Left cardiac atrium (tissue), 4 donors: ENCODE measurements at places on chromosomes 7 and 10.

DNA sequence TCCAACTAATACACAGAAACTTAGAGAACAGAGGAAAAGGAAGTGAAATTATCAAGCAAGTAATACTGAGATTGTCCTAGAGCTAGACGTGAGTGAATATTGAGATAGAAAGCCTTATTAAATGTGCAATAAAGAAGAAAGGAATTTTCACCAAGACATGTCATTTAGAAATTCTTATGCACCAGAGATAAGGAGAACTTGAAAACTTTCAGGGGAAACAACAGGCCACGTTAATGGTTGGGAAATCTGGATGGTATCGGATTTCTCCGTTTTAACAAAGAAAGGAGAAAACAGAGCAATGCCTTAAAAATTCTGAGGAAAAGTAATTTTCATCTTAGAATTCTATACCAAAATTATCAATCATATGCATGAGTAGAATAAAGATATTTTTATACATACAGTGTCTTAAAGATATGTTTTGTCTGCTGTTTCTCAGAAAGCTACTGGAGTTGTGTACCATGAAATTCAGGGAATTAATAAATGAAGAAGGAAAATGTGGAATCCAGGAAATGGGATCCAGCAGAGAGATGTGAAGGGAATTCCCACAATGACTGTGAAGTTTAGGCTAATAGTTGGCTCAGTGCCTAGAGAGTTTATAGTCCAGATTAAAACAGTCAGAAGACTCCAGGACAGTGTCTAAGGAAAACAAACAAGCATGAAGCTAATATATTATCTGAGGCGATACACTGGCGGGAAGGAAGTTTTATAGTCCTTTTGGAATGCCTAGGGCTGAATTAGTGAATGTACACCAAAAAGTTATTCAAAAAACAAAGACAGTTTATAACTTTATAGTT lies 159.5 kb downstream of the PPP1R9A start:
- no peak for DNase-seq

- DNase-seq = no peak
Measured at GRCh38 chr7:115516341-115516740, 514.2 kb downstream of the TFEC start.

GRCh38 chr7:101856473-101857357 lies 39.3 kb downstream of the CUX1 start:
- peak; percentile 90 for DNase-seq

DNA sequence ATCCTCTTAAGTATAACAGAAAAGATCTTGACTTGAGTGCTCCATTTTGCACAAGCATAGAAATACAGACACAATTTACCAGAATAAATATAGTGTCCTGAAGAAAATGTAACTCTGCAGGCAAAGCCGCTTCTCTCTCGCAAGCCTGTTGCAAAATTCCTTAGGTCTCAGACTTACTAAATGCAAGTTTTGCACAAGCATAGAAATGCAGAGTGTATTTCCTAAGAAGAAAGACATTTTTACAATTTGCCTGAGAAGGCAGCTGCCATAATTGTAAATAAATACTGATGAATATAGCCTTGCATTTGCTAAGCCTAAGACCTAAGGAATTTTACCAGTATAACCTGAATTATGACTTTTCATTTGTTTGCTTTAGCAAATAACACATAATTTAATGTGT lies 67.1 kb downstream of the AGMO start:
- no peak for DNase-seq

DNA sequence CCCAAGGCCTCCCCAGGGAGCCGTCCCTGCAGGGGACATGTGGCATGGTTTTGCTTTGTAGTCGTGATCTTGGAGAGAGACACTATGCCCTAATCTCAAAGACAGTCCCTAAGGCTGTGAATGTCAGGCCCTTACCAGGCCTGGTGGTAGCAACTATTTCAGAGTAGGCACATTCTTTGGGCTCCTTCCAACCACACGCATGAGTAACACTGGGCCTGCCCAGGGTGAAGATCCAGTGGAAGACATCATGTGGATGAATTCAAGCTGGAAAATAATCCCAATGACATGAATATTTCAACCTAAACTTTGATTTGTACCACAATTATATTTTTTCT lies 39.5 kb upstream of the INSIG1 start:
- peak; percentile 55 for DNase-seq

DNA sequence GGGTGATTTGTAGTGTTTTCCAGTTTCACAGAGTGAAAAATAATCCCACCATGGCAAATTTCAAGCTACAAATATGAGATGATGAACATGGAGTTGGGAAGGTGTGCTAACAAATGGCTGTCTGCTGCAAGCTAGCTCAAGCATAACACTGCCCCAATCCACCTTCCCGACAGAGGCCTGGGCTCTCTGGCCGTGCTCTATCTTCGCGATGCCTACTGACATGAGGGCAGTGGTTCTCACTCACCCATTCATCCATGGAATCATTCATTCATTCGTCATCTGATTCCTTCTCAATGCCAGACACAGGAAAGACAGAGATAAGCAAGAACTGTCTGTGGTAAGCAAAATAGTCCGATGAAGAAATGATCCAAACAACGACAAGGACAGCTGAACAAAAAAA lies 65.4 kb downstream of the ZNF467 start:
- no peak for DNase-seq

GRCh38 chr10:96502561-96503282 lies 11.0 kb downstream of the TLL2 start:
- no peak for DNase-seq

DNA sequence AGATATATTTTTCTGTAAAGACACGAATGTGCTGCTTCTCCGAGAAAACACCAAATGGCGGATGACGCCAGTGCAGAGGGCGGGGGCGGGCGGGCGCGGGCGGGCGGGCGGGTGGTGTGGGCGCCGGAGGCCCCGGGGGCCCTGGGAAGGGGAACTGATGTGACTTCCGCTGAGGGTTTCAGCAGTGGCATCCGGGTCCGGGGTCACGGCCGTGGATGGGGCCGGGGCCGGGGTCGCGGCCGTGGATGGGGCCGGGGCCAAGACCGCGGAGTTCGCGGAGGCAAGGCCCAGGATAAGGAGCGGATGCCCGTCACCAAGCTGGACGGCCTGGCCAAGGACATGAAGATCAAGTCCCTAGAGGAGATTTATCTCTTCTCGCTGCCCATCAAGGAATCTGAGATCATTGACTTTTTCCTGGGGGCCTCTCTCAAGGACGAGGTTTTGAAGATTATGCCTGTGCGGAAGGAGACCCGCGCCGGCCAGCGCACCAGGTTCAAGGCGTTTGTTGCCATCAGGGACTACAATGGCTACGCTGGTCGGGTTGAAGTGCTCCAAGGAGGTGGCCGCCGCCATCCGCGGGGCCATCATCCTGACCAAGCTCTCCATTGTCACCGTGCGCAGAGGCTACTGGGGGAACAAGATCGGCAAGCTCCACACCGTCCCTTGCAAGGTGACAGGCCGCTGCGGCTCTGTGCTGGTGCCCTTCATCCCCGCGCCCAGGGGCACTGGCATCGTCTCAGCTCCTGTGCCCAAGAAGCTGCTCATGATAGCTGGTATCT lies 20.3 kb upstream of the IGF2BP3 start:
- peak; percentile 62 for DNase-seq

DNA sequence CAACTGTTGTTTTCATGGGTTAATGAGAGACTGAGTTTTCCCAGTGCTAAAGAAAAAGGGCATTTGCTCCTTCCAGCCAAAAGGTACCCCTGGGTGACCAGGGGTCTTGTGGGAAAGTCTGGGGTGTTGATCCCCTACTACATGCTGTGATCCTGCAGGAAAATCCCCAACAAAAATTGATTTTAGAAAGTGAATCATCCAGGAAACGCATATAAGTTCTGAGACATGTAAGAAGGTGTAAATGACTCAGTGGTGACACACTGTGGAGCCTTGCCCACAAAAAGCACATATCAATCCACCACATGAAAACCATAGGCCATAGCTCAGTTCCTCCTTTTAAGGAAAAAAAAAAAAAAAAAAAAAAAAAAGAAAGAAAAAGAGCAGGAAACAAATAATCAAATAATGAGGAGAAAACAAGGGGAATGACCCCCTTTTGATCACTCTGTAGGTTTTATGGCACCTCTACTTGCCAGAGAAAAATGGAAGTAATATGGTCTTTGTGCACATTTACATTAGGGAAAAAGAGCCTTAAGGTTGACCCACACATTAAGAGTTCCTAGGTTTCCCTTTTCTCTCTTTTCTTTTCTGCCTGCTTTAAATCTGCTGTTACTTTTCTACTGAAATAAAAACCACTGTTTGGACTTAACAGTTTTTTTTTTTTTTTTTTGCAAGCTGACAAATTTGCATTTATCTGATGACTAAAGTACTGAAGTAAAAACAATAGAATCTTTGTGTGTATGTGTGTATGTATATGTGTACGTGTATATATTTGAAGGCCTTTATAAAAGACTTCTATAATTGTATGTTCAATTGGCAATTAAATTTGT lies 386.0 kb downstream of the KIF20B start:
- no peak for DNase-seq

- DNase-seq = no peak
Measured at GRCh38 chr7:157895520-157896375, 558.9 kb downstream of the DNAJB6 start.

DNA sequence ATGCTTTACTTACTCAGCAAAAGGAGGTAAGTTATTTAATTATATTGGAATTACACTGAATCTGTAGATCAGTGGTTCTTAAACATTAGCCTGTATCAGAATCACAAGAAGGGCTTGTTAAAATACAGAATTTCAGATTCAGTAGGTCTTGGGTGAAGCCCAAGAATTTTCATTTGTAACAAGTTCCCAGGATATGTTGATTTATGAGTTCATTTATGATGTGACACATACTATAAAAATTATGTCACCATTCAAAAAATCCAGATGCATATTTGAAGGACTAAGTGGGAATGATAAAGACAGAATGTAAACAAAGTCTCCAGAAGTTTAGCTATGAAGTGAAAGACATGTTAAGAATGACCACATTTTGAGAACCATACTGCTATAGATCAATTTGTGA lies 52.3 kb downstream of the HECTD2 start:
- DNase-seq = no peak

GRCh38 chr10:112851588-112852211 lies 98.3 kb upstream of the TCF7L2 start:
- DNase-seq = no peak

- no peak for DNase-seq
Measured at GRCh38 chr10:61742812-61743211, 80.1 kb downstream of the CABCOCO1 start.

DNA sequence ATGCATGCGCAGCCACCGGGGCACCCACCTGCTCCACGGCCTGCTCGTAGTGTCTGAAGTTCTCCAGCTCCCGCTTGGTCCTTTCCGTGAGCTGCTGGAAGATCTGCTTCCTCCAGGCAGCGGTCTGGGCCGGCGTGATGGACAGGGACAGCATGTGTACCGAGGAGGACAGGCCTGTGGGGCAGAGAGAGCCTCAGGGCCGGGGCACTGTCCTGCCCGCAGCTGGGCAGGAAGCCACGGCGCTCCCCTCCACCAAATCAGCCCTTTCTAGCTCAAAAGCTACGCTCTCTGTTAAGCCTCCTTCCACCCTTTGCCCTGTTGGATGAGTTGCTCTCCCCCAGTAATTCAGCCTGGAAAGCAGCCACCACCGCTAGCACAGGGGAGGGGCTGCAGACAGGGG lies 19.2 kb downstream of the TECPR1 start:
- DNase-seq = no peak

DNA sequence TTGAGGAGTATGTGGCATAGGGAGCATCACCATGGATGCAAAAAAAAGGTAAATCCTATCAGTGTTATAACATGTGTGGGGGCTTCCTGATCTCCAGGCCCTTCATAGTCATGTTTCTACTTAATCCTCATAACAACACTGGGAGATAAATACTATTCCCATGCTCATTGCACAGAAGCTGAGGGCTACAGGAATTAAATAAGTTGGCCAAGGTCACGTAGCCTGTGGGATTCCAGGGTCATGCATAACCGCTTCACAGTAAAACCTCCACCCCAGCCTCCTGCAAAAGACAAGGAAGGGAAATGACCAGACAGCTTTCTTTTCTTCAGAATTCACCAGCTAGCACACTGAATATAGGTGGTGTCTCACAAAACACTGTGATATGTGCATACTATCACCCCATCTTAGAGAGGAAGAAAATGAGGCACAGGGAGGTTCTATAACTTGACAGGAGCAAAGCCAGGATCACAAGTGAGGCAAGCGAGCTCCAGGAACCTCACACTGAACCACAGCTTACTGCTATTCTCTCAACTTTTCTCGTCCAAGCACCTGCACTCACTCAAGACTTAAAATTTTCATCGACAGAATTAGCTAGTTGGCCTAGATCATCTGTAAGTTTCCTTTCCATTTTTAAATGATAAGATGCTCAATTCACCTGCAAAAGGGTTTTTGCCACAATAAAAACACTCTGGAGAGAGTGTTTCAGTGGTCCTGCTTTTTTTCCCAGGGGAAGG lies 13.4 kb downstream of the JAZF1 start:
- no peak for DNase-seq

DNA sequence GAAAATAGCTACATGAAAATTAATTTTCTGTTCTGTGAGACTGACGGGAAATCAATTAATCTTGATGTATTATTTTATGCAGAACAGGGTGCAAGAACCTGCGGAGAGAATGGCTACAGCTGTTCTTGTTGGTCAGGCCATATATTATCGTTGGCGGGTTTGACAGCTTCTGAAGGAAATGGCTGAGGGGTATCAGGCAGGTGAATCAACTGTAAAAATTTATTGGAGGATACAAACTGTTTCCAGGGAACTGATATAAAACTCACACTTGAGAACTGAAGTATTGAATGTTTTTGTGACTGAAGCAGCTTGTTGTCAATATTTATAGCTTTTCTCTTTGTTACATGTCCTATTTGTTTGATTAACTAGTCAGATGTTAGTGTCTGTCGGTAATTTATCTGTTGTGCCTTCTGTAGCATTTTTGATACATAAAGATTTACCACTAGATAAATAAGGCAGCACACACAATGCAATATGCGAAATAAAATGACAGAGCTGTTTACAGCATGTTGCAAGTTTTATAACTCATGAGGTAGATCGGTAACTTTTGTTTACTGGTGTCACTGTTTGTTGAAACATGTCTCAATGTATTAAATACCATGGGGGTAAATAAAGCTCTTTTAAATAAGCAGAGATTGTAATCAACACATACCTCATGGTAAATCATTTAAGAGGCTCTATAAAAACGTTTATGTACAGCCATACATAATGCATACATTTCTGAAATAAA lies 308.2 kb downstream of the LRMDA start:
- DNase-seq = no peak

- no peak for DNase-seq
Measured at GRCh38 chr7:91165006-91165845, 99.0 kb upstream of the FZD1 start.

- no peak for DNase-seq
Measured at GRCh38 chr7:123757095-123757494, 8.3 kb upstream of the WASL start.

GRCh38 chr10:95394161-95394880 lies 103.5 kb upstream of the PDLIM1 start:
- DNase-seq = no peak

GRCh38 chr7:92778972-92779371 lies 57.4 kb downstream of the CDK6 start:
- peak; percentile 39 for DNase-seq

DNA sequence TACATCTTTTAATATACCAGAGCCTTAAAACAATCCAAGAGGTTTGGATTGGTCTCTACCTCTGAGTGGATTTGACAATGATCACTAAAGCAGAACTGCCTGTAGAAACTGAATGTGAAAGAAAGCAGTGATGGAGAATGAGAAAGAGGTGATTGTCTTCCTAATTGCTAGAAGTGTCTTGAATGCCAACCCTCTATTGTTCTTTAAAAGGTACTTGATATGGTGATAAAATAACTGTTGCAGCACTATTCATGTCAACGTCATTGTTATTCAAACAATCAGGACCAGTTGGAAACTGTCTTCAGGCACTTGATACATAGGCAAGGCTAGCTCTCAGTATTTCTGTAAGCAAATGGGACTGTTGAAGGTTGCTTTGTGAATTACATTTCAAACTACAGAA lies 47.9 kb upstream of the ITPRID1 start:
- DNase-seq = no peak

GRCh38 chr7:140607441-140607989 lies 33.1 kb downstream of the DENND2A start:
- DNase-seq = peak; percentile 86
